ENCODE measurements at places on chromosomes 6 and 20.

DNA sequence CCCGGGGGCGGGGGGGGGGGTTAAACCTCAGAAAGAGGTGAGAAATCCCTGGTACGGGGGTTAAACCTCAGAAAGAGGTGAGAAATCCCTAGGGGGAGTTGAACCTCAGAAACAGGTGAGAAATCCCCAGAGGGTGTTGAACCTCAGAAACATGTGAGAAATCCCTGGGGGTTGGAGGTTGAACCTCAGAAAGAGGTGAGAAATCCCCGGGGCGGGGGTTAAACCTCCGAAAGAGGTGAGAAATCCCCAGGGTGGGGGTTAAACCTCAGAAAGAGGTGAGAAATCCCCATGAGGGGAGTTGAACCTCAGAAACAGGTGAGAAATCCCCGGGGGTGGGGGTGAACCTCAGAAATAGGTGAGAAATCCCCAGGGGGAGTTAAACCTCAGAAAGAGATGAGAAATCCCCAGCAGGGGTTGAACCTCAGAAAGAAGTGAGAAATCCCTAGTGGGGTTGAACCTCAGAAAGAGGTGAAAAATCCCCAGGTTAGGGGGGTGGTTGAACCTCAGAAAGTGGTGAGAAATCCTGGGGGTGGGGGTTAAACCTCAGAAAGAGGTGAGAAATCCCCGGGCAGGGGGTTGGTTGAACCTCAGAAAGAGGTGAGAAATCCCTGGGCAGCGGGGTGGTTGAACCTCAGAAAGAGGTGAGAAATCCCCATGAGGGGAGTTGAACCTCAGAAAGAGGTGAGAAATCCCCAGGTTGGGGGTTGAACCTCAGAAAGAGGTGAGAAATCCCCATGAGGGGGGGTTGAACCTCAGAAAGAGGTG lies 87.4 kb downstream of the PLG start:
- DNase-seq, result no peak

DNA sequence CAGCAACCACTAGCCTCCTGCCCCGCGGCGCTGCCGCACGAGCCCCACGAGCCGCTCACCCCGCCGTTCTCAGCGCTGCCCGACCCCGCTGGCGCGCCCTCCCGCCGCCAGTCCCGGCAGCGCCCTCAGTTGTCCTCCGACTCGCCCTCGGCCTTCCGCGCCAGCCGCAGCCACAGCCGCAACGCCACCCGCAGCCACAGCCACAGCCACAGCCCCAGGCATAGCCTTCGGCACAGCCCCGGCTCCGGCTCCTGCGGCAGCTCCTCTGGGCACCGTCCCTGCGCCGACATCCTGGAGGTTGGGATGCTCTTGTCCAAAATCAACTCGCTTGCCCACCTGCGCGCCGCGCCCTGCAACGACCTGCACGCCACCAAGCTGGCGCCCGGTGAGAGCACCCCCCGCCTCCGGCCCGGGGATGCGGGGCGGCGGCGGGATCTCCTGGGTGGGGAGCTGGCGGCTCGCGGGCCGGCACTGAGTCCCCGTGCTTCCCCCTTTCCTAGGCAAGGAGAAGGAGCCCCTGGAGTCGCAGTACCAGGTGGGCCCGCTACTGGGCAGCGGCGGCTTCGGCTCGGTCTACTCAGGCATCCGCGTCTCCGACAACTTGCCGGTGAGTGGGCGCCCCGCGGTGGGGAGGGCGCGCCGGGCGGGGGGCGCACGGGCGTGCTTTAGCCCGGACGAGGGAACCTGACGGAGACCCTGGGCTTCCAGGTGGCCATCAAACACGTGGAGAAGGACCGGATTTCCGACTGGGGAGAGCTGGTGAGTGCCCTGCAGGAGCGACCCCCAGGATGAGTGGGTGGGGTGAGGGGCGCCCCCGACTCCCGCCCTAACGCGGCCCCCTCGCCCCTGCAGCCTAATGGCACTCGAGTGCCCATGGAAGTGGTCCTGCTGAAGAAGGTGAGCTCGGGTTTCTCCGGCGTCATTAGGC lies 585 bp downstream of the PIM1 start:
- no peak for DNase-seq

GRCh38 chr6:77231438-77232305 lies 231.6 kb downstream of the HTR1B start:
- DNase-seq, result no peak

DNA sequence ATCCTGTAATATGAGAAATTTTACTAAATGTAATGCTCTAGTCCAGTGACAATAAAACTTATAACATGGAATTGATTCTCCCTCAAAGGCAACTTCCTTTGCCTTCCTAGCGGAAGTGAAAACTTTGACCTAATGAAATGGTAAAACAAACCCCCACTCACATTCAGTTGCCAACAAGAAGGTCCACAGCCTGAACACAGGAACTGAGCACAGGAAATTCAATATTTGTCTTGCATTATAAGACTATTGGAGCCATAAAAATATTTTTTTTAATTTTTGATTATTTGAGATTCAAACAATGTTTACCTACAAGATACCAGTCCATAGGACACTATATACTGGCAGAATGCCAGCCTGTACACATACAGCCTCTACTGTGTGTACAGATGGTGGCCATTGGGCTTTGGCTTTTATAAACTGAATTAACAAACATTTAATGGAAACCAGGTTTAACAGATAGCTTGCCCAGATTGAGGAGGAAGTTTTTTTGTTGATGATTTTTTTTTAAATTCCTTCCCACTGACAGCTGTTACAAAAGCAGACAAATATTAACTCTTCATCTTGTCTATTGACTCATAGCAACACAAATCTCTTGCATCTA lies 481.5 kb upstream of the JAG1 start:
- DNase-seq, result no peak

GRCh38 chr6:170185175-170185978 lies 105.5 kb downstream of the DLL1 start:
- DNase-seq, result no peak

DNA sequence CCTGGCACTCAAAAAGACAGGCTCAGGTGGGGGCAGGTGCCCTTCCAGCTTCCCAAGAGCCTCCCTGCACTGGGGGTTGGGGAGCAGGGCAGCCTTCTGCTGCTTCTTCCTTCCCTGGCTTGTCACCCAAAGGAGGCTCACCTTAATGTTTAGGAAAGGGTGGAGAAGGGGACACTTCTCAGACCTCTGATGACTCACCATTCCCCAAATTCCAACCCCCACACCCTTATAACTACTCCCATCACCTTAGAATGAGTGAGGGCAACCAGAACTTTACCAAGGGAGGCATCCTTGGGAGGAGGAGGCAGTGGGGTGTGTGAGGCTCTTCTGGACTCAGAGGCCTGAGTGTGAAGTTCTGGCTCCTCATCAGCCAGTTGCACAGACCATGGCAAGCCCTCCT lies 15.2 kb upstream of the FOXP4 start:
- DNase-seq, result no peak

DNA sequence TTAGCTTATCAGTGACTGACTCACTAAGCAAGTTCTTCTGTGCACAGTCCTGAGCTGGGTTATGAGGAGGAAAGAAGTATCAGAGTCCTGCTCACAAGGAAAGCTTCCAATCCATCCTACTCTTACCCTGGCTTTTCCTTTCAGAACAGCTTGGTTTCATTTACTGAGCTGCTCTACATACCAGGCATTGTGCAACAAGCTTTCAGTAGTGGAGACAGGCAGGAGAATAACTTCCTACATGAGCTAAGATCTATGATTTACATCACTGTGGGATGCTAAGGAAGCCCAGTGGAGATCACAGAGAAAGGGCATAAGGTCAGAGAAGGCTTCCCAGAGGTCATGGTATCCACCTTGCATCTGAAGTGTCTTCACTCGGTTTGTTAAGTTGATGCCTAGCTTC lies 144.5 kb downstream of the MAP3K7 start:
- no peak for DNase-seq

GRCh38 chr20:59378396-59378795 lies 78.0 kb downstream of the EDN3 start:
- no peak for DNase-seq

DNA sequence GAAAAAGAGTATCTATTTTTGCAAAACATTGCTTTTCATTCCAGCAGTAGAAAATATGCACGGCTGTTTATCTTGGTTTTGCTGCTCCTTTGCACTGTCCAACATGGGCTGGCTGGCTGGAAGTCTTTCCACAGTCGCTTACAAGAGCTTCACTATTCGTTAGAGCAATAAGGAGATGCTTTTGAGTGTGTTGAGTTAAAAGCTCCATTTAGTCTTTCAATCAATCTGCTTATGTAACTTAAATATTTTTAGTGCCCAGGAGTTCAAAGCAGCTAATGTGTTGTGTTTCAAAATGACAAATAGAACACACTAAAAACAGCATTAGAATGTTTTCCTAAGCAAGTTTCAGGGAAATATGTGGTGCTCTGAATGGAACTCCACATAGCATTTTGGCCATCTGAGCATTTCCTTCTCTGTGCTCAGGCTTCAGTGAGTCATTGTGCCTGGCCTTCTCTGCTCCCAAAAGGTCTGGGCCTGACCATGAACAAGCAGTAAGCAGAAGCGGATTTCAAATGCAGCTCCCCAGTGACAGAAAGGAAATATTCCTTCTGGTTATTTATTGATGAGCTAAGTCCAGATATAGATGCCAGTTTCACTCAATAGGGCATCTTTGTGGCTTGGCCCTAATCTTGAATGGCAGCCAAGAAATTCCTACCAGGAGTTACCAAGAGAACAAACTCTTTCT lies 580.3 kb downstream of the TENT5A start:
- no peak for DNase-seq

DNA sequence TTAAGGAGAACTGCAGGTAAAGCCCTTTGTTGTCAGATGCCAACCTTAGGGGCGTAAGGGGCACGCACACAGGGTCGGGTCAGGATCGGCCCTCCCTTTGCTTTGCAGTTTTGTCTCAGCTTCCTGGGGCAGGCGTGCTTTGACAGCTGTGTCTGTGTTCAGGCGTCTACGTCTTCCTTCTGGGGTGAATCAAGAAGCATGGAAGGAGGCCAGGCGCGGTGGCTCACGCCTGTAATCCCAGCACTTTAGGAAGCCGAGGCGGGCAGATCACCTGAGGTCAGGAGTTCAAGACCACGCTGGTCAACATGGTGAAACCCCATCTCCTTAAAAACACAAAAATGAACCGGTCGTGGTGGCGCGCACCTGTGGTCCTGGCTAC lies 1.3 kb downstream of the ZGPAT start:
- DNase-seq, result no peak

DNA sequence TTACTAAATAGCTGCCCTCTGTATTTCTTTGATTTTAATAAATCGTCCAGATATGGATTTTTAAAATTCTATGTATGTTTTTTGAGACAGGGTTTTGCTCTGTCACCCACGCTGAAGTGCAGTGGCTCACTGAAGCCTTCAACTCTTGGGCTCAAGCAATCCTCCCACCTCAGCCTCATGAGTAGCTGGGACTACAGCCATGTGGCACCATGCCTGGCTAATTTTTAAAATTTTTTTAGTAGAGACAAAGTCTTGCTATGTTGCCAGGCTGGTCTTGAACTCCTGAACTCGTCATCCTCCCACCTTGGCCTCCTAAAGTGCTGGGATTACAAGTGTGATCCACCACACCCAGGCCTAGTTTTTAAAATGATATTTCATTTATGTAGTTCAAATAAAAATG lies 47.4 kb upstream of the DDR1 start:
- no peak for DNase-seq

- no peak for DNase-seq
Observed at GRCh38 chr20:20198011-20198410, 145.7 kb downstream of the CFAP61 start.

DNA sequence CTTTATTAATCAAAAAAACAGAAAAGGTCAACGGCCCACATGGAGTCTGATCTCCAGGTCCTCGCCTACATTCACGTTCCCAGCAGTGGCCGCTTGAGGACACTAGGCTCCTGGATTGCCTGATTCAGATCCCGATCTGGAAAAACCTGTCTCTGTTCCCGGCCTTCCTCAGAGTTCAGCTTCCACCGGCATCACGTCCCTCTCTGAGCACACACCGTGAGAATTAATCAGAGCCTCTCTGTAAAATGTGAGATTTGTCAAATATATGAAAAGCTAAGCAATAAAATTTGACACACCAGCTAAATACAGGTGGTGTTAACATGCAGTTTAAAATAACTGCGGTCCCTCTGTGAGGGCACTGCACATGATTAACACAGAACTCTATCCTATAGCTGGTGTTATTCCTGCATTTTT lies 122.8 kb upstream of the COL21A1 start:
- DNase-seq, result no peak

- no peak for DNase-seq
Observed at GRCh38 chr20:17969884-17970409, 1.1 kb downstream of the MGME1 start.
